NCI-H1105 (cell line): ENCODE measurements at places on chromosomes 7 and 10.

DNA sequence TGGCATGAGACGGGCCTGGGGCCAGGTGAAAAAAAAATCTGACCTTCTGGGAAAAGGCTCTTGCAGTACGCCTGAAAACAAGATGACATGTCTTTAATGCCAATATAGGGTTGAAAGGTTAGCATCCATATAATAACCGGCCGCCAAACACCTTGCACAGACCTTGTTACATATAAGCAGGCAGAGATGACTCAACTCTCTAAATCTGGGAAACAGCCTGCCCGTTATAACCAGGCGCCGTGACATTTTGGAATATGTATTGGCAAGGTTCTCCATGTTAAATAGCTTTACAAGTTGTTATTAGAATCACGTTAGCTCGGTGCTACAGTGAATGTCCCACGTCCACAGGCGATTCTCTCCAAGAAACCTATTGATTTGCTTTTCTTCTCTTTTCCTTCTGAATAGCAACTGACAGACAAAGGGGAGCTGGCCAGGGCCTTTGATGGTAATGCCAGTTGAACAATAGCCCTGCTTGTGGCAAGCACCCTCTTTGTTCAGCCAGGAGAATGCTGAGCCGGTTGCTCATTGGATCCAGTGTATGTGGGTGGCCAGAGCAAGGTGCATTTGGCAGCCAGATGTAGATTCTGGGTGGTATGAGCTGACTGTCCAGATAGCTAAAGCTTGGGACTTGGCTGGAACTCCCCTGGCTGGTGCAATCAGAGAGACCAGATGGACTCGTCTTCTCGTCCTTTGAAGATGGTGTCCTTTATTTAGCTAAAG, 80.1 kb upstream of the AUTS2 start:
- DNase-seq = no peak

- DNase-seq = no peak
Observed at GRCh38 chr10:31770307-31770902, 158.2 kb downstream of the ARHGAP12 start.

GRCh38 chr10:102669206-102670064, 25.2 kb downstream of the TRIM8 start:
- no peak for DNase-seq

- no peak for DNase-seq
Observed at GRCh38 chr7:36360244-36360643, 29.4 kb upstream of the ANLN start.

- DNase-seq = no peak
Observed at GRCh38 chr10:63331586-63331985, 134.2 kb downstream of the JMJD1C start.

DNA sequence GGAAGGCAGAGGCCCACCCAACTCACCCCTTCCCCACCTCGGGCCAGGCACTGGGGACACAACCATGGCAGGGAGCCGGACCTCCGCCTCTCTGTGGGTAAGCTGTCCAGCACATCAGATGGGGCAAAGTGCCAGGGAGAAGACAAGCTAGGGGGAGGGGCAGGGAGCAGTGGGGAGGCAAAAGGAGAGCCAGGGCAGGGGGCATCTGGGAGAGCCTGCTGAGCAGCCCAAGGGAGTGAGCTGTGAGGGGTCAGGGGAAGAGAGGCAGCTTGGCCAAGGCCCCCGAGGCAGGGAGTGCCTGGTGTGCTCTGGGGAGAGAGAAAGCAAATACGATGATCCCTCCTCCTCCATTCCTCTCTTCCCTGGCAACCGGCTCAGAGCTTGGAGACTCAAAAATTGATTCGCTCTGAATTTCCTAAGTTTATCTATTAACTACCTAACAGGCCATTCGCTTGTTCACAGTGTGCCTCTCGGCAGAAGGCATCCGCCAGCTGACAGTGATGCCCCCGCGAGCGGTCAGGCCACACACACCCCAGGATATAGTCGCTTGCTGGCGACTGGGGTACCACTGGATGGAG, 4.5 kb downstream of the CAMK2B start:
- no peak for DNase-seq

DNA sequence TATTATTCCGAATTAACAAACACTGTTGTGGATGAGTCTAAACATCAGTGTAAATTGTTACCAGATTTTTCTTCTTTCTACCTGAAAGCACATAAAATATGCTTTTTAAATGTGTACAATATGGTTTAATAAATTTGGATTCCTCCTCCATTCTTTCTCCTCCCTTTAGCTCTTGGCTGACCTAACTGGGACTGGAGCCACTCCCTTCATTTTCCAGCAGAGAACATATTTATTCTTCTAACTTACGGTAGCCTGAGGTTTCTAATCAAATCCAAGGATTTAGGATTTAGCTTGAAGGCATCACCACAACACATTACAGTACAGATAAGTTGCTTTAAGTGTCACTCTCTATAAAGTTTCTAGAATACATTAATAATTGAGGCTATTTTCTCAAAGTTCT, 88.2 kb upstream of the SEMA3C start:
- DNase-seq = no peak

GRCh38 chr10:124916098-124916584, 25.8 kb upstream of the ZRANB1 start:
- no peak for DNase-seq

DNA sequence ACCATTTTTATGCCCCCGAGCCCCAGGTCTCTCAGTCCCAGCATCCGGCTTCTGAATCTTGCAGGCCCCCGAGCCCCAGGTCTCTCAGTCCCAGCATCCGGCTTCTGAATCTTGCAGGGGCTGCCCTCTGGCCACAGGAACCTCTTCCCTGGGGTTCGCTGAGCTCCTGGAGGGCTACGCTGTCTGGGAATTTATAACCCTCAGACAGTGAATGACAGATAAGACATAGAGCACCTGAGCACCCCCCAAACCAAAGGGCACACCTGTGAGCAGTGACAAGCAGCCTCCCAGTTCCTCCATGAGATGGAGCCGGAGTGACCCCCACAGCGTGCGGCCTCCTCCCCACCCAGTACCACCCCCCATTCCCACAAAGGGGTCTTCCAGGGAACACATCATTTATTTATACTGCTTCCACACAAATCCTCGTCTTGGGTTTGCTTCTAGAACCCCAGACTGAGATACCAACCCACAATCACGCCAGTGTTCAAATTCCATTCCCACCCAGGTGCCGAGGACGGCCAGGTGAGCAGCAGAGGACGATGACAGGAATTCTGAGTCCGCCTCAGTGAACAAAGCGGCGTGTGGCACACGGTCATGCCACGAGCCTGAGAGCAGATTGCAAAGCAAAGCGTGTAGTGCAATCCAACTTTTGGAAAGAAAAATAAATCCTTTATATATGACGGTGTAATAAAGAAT, 57.7 kb upstream of the FAM20C start:
- DNase-seq = no peak

DNA sequence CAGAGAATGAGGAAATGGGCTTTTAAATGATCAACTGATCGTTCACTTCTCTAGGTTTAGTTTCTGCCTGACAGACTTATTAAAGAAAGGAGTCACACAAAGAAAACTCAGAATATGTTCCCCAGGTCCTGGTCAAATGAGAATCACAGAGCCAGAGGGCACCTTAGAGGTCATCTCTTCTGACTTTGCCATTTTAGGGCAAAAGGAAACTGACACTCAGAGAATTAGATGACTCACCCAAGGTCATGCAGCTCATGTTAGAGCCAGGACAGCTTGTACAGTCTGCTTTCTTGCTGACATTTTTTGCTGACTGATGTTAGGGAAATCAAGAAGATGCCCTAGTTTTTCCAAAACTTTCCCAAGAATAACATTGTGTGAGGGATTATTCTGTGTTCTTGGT, 312.7 kb upstream of the SP8 start:
- no peak for DNase-seq

GRCh38 chr10:88374392-88375175, 208.5 kb downstream of the RNLS start:
- DNase-seq = no peak

- no peak for DNase-seq
Observed at GRCh38 chr10:59563531-59563930, 146.1 kb downstream of the SLC16A9 start.

- DNase-seq = no peak
Observed at GRCh38 chr7:147639037-147639436, 951.5 kb upstream of the C7orf33 start.

GRCh38 chr7:15167912-15168311, 265.4 kb upstream of the DGKB start:
- DNase-seq = no peak

DNA sequence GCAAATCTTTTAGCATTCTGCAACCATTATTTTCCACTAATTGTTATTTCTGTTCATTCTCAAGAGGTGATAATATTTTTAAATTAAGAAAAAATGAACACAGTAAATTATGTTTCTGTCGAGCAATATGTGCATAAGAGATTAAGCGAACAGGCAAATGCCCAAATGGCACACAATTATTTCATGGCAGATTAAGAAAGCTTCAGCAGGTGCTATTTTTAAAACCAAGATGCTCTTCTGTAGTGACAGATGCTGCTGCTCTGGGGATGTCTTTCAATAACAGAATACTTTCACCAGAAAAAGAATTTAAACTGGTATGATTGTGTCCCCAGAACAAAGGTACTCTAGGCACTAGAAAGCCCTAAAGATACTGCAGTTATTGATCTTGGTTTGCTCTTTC, 412.7 kb upstream of the SORCS1 start:
- DNase-seq = no peak

DNA sequence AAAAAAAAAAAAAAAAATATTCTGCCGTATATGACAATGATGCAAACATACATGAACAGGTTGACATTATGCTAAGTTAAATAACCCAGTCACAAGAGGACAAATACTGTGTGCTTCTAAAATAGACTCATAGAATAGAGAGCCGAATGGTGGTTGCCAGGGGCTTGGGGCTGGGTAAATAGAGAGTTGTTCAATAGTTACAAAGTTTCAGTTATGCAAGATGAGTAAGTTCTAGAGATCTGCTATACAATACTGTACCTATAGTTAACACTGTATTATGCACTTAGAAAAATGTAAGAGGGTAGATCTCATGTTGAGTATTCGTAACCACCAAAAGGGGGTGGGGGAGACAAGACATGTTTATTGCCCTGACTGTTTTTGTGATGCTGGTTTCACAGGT, 77.1 kb upstream of the GNAI1 start:
- DNase-seq = no peak

GRCh38 chr7:69773535-69774225, 175.4 kb downstream of the AUTS2 start:
- DNase-seq = no peak

- DNase-seq = no peak
Observed at GRCh38 chr10:18223898-18224297, 83.7 kb downstream of the CACNB2 start.

- DNase-seq = peak; percentile 80
Observed at GRCh38 chr7:26151953-26152781, at the start of gene NFE2L3. Gene NFE2L3, plus strand, starts transcription at chr7:26152198. Its CDS starts 301 bp downstream, at chr7:26152499.

GRCh38 chr7:109939207-109939606, 1151.7 kb upstream of the LRRN3 start:
- no peak for DNase-seq

DNA sequence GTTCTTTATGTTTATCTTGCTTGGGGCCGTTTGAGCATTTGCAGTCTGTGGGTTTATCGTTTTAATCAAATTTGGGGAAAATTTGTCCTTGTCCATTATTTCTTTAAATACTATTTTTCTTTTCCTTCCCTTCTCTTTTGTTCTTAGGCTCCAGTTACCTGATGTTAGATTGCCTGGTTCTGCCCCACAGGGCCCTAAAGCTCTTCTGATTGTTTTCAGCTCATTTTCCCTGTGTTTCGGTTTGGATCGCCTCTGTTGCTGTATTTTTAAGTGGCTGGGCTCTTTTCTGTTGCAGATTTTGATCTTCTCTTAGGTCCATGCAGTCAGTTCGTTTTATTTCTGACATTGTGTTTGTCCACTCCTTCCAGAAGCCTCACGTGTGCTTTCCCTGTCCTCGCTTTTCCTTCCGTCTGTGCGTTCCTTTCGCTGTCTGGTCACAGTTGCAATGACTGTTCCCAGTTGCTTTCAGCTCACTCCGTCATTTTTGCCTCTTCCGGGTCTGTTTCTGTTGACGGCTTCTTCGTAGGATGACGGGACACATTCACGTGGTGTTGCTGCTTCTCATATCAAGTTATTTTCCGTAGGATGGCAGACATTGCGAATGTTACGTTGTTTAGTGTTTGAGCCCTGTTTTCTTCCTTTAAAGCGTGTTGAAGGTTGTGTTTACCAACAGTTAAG, 111.4 kb downstream of the INPP5A start:
- DNase-seq = no peak

DNA sequence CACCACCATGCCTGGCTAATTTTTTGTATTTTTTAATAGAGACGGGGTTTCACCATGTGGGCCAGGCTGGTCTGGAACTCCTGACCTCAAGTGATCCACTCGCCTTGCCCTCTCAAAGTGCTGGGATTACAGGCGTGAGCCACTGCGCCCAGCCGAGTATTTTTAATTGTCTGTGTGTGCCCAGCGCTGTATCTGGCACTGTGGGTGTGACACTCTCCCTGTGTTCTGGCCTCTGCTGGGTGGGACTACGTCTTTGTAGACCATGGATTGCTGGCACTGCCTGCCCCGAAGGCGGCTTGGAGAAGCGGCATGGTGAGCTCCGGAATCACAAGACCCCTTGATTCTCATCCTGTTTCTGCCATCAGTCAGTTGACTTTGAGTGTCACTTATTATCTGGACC, 136.2 kb downstream of the CDH23 start:
- DNase-seq = no peak

DNA sequence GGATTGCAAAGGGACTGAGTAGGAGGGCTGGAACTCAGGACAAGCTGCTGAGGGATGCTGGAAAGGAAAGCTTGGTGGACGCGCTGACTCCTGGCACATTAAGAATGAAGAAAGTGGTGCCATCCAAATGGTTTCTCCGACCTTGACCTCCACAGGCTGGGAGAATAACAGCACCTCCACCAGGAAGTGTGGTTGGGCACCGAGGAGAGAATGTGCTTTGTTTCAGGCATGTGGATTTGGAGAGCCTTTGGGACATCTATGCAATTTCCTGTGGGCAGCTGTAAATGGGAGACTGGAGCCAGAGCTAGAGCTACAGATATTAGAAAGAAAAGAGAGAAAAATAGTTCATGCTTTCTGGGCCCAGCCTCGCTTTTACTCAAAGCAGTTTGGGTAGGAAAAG, 29.8 kb upstream of the HABP2 start:
- DNase-seq = no peak

DNA sequence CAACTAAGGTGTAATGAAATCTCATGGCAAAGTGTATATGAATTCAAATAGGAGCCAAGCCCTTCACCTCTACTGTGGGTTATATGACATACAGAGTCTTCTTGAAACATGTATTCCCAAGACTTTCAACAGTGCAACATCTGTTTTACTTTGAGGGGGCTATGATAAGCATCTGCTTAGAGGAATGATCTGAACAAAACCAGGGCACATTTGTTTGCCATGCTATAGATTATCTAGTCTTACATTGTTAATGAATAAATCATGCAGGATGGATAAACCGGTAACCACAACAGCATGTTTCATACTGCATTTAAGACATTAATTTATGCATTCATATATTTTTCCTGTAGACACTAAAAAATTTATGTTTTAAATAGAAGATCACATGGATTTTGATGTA, 1021.9 kb downstream of the LRMDA start:
- no peak for DNase-seq

- DNase-seq = peak; percentile 71
Observed at GRCh38 chr7:22549667-22550513, 49.9 kb upstream of the STEAP1B start.
